Right cardiac atrium (tissue), 5 donors: ENCODE measurements at places on chromosomes 7 and 10. TPM values are rescaled to one million over a fixed set of nuclear protein-coding genes. Genes with fewer than 3 reads are reported as not detected.

DNA sequence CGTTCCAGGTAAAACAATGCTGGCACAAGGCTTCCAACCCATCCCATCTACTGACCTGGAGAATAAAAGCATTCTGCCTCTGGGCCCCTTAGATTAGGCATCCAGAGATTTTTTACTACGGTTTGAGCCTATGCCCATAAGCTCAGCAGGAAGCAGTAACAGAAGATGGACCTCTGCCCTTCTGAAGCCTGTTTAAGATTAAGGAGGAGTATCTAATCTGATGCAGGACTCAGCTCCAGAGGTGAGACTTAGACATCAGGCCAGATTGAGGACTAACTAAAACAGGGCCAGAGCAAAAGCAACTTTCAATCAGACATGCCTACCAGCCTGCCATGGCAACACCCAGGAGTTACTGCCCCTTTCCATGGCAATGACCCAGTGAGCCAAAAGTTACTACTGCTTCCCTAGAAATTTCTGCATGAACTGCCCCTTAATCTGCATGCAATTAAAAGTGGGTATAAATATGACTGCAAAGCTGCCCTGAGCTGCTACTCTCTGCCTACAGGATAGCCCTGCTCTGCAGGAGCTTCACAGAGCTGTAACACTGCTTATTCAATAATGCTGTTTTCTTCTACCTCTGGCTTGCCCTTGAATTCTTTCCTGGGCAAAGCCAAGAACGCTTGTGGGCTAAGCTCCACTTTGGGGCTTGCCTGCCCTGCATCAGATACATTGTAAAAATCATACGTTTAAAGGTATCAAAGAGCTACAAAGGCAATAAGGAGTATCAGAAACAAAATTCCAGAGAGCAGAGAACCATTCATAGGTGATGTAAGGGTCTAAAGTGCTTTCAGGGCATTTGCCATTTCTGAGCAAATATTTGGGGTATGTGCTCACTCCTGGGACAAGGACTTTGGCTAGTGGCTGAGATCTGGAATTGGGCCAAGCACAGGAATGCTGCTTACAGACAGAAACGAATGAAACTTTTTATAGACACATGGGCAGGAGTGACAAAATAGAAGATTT, 25.0 kb upstream of the CNNM1 start:
- DNase-seq, result no peak

DNA sequence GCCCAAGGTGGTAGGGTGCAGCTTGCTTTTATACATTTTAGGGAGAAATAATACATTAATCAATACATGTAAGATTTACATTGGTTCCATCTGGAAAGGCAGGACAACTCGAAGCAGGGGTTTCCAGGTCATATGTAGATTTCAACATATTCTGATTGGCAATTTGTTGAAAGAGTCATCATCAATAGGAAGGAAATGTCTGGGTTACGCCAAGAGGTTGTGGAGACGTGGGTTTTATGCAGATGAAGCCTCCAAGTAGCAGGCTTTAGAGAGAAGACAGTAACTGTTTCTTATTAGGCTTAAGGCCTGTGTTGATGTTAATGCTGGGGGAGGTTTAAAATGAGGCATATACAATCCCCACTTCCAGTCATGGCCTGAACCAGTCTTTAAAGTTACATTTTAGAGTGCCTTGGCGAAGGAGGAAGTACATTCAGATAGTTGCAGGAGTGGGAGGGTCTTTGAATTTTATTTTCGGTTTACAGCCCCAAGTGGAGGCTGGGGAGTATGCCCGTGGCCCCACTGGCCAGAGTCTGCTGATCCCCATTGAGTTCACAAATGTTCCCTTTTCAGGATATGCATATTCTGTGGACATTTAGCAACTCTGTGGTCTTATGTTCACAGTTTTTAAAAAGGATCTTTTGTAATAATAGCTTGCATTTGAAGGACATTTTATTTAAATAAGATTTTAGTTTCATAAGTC, 166.0 kb upstream of the GDF10 start:
- no peak for DNase-seq

- DNase-seq, result no peak
Measured at GRCh38 chr7:23369695-23370404, 70.7 kb downstream of the MALSU1 start.

GRCh38 chr7:131648491-131648890, 92.1 kb upstream of the PODXL start:
- DNase-seq, result no peak

GRCh38 chr10:113304726-113305125, 248.1 kb upstream of the HABP2 start:
- no peak for DNase-seq

Gene GAD2
- not detected for polyA plus RNA-seq

Gene VWA2
- polyA plus RNA-seq, result not detected

Gene SLC26A4
- 0.23 TPM for polyA plus RNA-seq

Gene ZNF503
- polyA plus RNA-seq, result 8.7 TPM

GRCh38 chr7:102147008-102147407, 139.7 kb upstream of the SH2B2 start:
- DNase-seq, result peak; percentile 85

- DNase-seq, result no peak
Measured at GRCh38 chr7:151461942-151462230, 21.9 kb upstream of the CRYGN start.

Gene EBF3
- polyA plus RNA-seq, result 8.5 TPM

- no peak for DNase-seq
Measured at GRCh38 chr7:142089035-142089434, 22.5 kb upstream of the MGAM2 start.

- DNase-seq, result peak; percentile 81
Measured at GRCh38 chr7:50792342-50793119, 9.8 kb upstream of the GRB10 start.

Gene TOMM7
- 365 TPM for polyA plus RNA-seq

GRCh38 chr10:113326160-113327111, 226.4 kb upstream of the HABP2 start:
- peak; percentile 58 for DNase-seq

DNA sequence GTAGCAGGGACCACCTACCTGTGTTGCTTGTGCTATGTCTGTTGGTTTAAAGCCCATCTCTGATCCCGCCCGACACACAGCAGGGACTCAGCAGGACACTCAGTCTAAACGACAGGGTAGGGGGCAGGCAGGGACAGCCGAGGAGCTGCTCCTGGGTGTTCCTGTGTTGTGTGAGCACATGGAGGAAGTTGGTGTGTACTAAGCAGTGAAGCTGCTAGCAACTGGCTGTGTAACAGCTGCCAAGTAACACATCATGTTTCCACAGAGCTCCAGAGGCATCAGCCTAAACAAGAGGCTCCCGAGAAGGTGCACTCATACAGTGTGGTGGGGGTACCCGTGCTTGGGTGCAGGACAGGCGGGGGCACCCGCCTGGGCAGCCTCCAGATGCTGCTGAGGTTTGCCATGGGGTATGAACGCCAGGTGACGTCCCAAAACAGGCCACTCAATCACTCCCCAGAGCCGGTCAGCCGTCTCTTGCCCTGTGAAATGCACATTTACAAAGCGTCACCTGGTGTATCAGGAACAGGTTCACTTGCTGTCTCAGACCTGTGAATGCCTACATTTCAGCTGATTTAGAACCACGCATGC, 59.6 kb downstream of the PTPRN2 start:
- no peak for DNase-seq

DNA sequence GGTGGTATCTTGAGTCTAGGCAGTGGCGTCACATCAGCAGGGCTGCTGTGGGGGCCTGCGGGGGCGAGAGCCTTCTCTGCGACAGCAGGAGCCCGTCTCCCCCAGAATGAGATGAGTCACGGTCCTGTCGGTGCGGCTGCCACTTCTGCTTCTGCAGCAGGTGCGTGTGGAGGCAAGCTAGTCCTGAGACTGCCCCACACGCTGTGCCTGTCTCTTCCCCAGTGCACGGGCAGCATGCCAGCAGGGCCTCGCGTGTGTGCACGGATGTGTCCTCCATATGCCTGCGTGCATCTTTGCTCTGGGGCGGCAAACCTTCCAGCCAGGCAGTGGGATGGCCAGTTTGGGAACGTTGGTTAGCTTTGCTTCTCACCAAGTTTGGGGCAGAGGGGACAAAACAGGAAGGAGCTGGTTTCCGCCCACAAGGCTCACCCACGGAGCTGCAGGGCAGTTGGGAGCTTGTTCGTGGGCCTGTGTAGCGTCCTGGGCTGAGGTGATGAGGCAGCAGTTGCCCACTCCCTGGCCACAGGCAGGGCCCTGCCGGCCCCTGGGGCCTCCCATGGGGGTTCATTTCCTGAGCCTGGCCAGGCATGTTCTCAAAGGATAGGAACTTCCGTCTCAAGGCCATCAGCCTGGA, 60.8 kb upstream of the PPIF start:
- DNase-seq, result peak; percentile 91

- peak; percentile 37 for DNase-seq
Measured at GRCh38 chr10:13686331-13686752, 99.6 kb downstream of the PRPF18 start.

Gene PCDH15
- 1.2 TPM for polyA plus RNA-seq

- DNase-seq, result no peak
Measured at GRCh38 chr7:150666412-150666811, 19.1 kb upstream of the GIMAP2 start.

DNA sequence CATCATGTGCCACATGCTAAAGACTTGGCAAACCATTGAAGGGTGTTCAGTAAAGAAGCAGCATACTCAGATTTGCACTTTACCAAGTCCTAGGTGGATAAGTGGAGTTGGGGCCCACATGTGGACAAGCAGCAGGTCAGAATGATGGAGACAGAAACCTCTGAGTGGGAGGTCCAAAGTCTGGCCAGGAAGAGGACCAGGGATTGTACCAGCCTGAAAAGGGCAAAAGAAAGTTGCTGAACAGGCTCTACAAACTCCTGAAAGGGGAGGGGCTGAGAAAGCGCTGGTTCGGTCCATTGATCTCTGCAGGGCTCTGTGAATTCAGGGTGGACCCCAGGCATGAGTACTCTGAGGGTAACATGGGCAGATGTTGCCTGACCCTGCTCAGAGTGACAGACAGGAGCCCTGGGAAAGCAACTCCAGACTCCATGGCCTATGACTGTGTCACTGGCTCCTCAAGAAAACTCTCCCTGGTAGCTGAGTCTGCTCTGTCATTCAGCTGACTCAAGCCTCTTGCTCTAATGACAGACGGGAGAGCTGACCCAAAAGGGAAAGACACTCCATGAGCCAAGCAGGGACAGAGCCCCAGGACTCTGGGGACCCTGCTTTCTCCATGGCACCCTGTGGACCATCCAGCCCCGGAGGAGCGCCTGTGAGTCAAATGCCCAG, 68.5 kb downstream of the TBXAS1 start:
- DNase-seq, result no peak

Gene SCRN1
- polyA plus RNA-seq, result 10.1 TPM

Gene LRIT1
- not detected for polyA plus RNA-seq

Gene CREM
- 41.0 TPM for polyA plus RNA-seq

DNA sequence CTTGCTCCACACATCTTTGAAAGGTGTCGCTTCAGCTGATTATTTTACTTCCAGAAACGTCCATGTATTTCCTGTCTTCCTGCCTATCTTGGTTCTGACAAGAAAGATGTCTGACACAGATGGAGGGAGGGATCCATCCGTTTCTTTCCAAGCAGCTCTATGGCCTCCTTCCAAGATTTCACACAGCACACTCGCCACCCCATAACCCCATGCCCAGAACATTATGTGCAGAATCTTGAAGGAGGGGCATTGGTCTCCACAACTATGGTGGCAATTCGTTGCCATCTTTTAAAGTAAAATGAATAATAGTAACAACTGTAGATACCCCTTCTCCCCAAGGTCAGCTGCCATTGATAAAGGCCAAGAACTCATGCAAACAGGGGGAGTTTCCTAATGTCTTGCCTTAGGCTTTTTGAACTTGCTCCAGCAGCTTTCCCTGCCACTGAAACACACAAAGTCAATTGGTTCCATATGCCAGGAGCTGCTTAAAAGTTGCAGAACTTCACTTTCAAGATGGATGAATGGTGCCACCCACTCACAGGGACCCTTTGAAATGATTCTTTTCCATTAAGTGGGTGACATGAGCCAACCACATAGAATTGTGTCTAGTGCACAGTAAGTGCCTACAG, 60.0 kb downstream of the VSTM4 start:
- DNase-seq, result no peak

Gene FAM25A
- polyA plus RNA-seq, result not detected

GRCh38 chr10:110207011-110207804, at the start of gene MXI1:
Gene MXI1, plus strand, starts transcription at chr10:110207605. Its CDS starts 204 bp downstream, at chr10:110207809.
- DNase-seq, result peak; percentile 80

DNA sequence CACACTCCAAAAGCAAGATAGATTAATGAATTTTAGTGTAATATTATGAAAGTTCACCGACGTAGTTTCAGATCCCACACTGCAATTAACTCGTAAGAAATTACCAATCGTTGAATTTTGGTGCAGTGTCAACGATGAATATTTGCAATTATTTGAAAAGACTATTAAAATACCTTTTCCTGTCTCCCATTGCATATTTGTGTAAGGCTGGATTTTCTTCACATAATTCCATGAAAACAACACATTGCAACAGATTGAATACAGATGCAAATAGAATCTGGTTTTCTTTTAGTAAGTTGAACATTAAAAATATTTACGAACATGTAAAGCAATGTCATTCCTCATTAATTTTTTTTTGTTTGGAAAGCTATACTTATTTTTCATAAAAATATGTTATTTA, 50.9 kb downstream of the DNMBP start:
- no peak for DNase-seq

Gene ANXA8
- 0.27 TPM for polyA plus RNA-seq

Gene MRLN
- polyA plus RNA-seq, result not detected

DNA sequence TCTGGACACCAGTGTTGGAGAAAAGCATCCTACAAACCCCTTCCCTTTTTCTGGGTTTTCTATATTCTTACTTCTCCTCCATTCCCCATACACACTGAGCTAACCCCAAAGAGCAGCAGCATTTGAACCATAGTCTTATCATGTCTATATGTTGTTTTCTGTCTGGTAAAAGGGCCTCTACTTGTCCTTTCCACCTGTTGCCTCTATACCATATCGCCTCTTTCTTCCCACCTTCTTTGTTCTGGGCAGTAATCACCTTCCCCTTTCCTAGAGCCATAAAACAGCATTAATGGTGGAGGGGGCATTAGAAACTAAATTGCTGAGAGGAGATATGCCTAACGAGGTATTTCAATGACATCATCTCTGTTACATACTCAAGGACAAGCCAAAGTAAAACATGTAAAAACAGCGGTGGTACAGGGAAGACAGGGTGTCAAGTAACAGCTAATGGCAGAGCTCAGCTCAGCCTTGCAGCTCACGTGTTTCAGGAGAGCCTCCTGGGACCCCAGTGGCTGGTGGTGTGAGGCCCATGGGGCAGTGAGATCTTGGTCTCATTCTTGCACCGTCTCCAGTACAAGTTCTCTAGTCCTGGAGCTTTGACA, 20.6 kb downstream of the NPY start:
- no peak for DNase-seq

Gene ACTL6B
- not detected for polyA plus RNA-seq

- DNase-seq, result no peak
Measured at GRCh38 chr10:65701168-65701776, 1224.6 kb upstream of the LRRTM3 start.

- peak; percentile 97 for DNase-seq
Measured at GRCh38 chr10:124388823-124389612, 29.7 kb downstream of the OAT start.
